Sigmoid colon (tissue), 7 donors: ENCODE measurements at places on chromosomes 3 and 15.

GRCh38 chr3:32240159-32240545, 1.7 kb downstream of the CMTM8 start:
- DNase-seq = no peak

DNA sequence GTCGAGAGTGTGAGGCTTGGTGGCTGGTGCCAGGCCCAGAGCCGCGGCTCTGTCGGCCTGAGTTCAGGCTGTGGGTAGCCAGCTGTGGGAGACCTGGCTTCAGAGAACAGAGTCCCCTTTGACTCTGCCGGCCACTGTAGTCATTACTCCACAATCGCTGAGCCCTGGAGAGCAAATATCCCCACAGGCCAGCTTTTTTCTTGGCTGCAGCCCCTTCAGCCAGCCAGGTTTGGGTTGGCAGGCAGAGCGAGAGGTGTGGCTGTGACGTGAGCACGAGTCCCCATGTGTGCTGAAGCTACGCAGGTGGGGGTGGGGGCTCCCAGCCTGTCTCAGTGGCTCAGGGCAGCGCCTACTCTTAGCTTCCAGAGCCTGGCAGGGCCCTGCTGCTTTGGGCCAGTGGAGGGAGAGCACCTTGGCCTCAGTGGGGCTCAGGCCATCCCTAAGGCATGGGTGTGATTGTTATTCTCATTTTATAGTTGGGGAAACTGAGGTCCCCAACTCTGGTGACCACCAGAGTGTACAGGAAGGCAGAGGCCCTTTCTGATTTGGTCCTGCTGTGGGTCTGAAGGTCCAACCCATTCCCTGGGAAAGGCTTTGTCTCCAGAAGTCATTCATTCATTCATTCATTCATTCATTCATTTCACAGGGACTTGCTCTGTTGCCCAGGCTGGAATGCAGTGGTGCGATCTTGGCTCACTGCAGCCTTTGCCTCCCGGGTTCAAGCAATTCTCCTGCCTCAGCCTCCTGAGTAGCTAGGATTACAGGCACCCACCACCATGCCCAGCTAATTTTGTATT, 45.7 kb upstream of the LCTL start:
- no peak for DNase-seq

GRCh38 chr3:39169712-39170111, 16.3 kb upstream of the CSRNP1 start:
- no peak for DNase-seq

GRCh38 chr3:179832333-179832854, 179.6 kb downstream of the USP13 start:
- DNase-seq = no peak

- no peak for DNase-seq
Observed at GRCh38 chr3:184927796-184928315, 115.9 kb downstream of the VPS8 start.

- DNase-seq = no peak
Observed at GRCh38 chr3:190224456-190224855, 97.8 kb downstream of the CLDN1 start.

GRCh38 chr3:141455603-141456300, 31.1 kb upstream of the RASA2 start:
- DNase-seq = no peak

GRCh38 chr3:123475786-123476185, 26.9 kb upstream of the ADCY5 start:
- no peak for DNase-seq

- no peak for DNase-seq
Observed at GRCh38 chr3:158465074-158465473, 105.9 kb upstream of the MLF1 start.

- no peak for DNase-seq
Observed at GRCh38 chr3:129961141-129961541, 13.4 kb upstream of the TRH start.

- no peak for DNase-seq
Observed at GRCh38 chr3:26522919-26523318, 99.7 kb upstream of the LRRC3B start.

- DNase-seq = no peak
Observed at GRCh38 chr3:169634618-169635236, 28.8 kb downstream of the MECOM start.

DNA sequence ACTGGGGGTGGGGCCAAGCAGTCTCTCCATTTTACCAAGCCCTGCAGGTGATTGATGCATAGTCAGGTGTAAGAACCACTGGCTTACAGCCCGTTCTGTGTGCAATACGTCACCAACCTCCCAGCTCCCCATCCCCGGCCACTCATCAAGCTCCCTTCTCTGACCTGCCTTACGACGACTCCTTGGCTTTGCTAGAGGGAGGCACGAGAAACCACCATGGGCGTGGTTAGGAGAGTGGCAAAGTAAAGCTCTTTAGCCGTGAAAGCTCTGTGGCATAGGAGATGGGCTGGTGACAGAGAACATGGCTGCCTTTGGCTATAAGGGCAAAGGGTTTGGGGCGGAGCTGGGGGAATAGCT, 109.1 kb downstream of the BDH1 start:
- DNase-seq = peak; percentile 27

DNA sequence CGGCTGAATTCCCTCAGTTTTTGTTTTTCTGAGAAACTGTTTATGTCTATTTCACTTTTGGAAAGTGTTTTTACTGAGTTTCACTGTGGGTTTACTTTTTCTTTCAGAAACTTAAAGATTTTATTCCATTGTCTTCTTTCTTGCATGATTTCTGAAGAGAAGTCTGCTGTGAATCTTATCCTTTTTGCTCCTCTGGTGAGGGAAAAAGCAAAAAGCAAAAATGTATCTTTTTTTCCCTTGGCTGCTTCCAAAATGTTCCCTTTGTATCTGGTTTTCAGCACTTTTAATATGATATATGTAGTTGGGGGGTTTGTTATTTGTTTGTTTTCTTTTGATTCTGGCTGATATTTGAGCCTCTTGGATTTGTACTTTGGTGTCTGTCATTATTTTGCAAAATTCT, 538.0 kb downstream of the GABRG3 start:
- DNase-seq = no peak

DNA sequence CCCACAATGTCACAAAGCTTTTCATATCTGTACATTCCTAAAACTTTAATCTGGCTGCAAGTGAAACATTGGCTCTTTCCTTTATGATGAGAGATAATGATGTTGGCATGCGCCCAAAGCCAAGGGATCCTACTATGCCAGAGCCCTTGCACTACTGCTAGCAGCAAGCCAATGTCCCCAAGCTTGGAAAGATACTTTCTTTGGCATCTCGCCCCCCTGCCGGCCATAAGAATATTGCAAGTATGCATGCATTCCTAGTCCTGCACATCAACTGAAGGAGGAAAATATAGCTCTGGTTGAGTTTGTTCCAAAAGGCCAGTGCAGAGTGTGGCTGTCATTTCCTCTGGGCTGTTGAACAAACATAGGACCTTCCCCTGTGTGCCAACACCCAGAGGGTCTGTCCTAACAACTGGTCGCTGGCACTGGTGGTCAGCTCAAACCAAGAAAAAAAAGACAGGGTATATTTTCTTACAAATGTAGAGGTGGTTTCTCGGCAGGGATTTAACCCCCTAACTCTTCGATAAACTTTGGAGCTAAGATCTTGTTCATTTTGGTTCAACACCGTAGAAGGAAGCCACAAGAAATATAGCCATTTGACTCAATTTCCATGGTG, 120.9 kb upstream of the ZBED2 start:
- no peak for DNase-seq

GRCh38 chr15:72889545-72889944, 106.0 kb upstream of the ADPGK start:
- DNase-seq = no peak

DNA sequence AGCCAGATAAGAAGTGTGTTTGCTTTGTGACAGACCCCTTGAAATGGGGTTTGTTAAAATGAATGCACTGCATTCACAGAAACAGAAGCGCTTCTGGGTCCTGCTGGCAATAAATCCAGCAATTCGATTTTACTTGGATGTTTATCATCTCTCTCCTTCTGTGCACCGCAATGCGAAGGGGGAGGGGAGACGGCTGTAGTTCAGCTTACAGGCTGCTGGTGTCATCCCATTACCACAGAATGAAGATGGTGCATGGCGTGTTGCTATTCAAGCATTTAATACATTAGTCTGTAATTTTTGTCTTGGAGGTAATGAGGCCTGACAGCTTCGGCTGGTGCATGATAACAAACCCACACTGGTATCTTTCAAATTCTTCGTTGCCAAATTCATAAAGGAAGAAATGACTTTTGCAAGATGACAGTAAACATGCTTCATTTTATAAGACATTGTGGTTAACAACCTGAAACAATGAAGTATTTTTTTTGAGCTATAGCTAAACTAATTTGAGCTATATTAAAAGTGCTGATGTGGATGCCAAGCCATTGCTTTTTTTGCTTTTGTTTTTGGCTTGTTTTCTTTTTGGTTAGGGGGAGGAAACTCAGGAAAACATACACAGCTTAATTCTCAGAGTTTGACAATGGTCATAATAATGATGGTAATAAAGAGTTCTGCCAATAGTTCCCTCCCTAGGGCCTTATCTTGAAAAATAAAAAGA, 418.3 kb downstream of the OTOL1 start:
- peak; percentile 69 for DNase-seq

- DNase-seq = no peak
Observed at GRCh38 chr15:59828861-59829260, 139.7 kb upstream of the BNIP2 start.

GRCh38 chr3:172750069-172750367, 508 bp upstream of the ECT2 start:
- DNase-seq = no peak

GRCh38 chr3:191269289-191270085, 59.7 kb upstream of the CCDC50 start:
- DNase-seq = no peak

DNA sequence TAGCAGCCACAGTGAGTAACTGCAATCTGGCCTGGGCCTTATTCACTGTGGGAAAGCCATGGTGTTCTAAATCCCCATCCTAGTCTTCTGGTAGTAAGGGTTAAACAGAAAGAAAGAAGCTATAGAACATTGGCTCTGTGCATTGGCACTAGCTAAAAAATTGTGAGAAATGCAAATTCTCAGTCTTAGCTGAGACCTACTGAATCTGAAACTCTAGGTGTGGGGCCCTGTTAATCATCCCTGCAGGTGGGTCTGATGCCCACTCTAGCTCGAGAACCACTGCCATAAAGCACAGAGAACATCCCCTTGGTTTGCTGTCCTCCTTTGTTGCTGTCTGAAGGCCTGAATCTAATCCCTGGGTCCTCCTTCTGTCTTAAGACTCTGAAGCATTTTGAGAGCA, 59.3 kb downstream of the MEIS2 start:
- no peak for DNase-seq

DNA sequence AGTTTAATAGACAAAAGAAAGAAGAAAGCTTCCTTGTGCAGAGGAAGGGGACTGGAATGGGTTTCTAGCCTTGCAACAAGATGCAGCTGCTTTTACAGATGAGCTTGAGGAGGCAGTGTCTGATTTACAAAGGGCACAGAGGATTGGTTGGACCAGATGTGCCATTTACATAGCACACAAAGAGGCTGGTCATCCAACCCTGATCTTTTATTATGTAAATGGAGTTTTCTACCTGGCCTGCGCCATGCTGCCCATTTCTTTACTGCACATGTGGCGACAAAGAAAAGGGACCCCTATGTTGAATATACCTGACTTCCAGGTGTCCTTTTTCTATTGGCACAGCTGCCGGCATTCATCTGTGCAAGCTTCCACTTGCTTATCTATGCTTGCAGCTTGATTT, 409.4 kb upstream of the FRG2C start:
- no peak for DNase-seq

DNA sequence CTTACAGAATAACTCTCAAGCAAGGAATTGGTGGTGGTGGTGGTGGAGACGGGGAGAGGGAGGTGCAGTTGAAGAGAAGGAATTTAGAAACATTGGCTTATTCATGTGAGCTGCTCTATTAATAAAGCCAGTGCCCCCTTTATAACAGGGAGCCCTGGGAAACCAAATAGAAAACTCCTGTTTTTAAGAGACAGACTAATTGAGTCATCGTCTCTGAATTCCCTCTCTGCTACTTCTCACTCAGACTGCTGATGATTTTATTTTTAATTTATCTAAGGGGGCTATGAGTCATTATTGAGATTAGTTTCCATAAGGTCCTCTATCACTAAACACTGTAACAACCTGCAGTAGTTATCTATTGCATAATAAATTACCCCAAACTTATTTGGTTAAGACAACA, 145.9 kb upstream of the GALNT15 start:
- DNase-seq = no peak

GRCh38 chr3:29144361-29144760, 136.5 kb upstream of the RBMS3 start:
- no peak for DNase-seq

DNA sequence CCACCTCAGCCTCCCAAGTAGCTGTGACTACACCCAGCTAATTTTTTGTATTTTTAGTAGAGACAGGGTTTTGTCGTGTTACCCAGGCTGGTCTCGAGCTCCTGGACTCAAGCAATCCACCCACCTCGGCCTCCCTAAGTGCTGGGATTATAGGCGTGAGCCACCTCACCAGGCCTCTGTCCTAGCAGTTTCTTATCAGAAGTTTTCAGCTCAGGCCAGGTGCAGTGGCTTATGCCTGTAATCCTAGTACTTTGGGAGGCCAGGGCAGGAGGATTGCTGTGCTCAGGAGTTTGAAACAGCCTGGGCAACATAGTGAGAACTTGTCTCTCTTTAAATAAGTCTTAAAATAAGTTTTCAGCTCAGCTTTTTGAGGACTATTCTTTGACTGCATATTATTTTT, 48.4 kb downstream of the SGO1 start:
- no peak for DNase-seq

DNA sequence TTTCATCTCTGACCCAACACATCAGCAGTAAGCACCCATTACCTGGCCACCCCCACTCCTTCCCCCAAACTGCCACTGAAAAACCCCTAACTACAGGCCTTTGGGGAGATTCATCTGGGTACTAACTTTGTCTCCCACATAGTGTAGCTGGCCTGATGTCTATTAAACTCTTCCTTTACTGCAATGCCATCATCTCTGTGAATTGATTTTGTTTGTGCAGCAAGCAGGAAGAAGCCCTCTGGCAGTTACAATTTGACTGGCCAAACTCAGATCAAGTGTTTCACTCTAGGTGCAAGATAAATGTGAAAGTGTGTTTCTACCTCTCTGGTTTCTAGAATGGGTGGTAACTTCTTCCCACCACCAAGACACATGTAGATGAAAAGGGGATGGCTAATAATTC, 26.7 kb upstream of the OR5K4 start:
- DNase-seq = no peak

GRCh38 chr15:87470923-87471322, 785.6 kb downstream of the NTRK3 start:
- DNase-seq = no peak

- no peak for DNase-seq
Observed at GRCh38 chr3:30007668-30008067, 598.7 kb upstream of the TGFBR2 start.

- no peak for DNase-seq
Observed at GRCh38 chr3:114697401-114697800, 403.6 kb downstream of the TIGIT start.

DNA sequence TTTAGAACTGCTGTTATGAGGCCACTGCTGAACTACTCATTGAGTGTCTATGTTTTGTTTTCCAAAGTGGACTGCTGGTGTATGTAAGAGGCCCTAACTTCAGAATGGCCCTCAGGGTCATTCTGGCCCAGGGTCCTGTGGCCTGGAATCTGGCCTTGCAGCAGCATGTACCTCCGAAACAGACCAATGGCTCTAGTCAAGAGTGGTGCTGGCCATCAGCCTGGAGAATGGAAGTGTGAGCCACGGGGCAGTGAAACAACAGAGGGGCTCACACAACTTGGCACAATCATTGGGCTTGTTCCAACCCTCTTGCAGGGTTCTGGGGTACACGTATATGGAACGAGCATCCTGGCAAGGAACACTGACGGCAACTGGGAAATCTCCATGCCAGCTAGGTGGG, 40.5 kb downstream of the SCN5A start:
- peak; percentile 35 for DNase-seq
